Chondrocyte (in vitro differentiated cells): ENCODE measurements at places on chromosomes 2 and 18. TPM values are rescaled to one million over a fixed set of nuclear protein-coding genes. Genes with fewer than 3 reads are reported as not detected.

- no peak overlapping the region for H3K27ac ChIP-seq
- DNase-seq: peak; percentile 68
- no peak overlapping the region for H3K4me3 ChIP-seq
- peaks cover 1% of the 10 kb centered on the region for H3K36me3 ChIP-seq
- H3K27me3 ChIP-seq: peaks cover 39% of the 10 kb centered on the region
These were observed 19.8 kb upstream of the ATOH8 start for GRCh38 chr2:85734015-85734414.

GRCh38 chr2:15765686-15766302 lies 174.1 kb downstream of the DDX1 start:
- peaks cover 5% of the 10 kb centered on the region for H3K4me1 ChIP-seq
- H3K4me3 ChIP-seq: no peak overlapping the region
- no peak for DNase-seq
- H3K27ac ChIP-seq: no peak overlapping the region

GRCh38 chr2:105926960-105927678 lies 182.4 kb downstream of the NCK2 start:
- no peak overlapping the region for H3K4me3 ChIP-seq
- no peaks in the 10 kb centered on the region for H3K36me3 ChIP-seq
- H3K4me1 ChIP-seq: no peaks in the 10 kb centered on the region
- H3K27ac ChIP-seq: no peak overlapping the region
- H3K27me3 ChIP-seq: peaks cover 5% of the 10 kb centered on the region

AP1S3 gene
- total RNA-seq: 5.2 to 6.4 TPM (median 5.5 TPM) in 3 replicates

DNA sequence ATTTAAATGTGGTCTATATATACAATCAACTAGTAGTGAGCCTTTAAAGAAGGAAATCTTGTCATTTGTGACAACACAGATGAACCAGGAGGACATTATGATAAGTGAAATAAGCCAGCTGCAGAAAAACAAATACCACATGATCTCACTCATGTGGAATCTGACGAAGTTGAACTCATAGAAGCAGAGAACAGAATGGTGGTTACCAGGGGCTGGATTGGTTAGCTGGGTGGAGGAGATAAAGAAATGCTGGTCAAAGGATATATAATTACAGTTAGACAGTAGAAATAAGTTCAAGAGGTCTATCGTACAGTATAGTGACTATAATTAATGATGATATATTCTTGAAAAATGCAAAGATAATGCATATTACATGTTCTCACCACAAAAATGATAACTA lies 267.9 kb downstream of the FBXO15 start:
- DNase-seq: no peak
- H3K36me3 ChIP-seq: no peaks in the 10 kb centered on the region
- H3K4me3 ChIP-seq: no peak overlapping the region
- H3K4me1 ChIP-seq: peaks cover 6% of the 10 kb centered on the region
- peaks cover 1% of the 10 kb centered on the region for H3K27me3 ChIP-seq

DNA sequence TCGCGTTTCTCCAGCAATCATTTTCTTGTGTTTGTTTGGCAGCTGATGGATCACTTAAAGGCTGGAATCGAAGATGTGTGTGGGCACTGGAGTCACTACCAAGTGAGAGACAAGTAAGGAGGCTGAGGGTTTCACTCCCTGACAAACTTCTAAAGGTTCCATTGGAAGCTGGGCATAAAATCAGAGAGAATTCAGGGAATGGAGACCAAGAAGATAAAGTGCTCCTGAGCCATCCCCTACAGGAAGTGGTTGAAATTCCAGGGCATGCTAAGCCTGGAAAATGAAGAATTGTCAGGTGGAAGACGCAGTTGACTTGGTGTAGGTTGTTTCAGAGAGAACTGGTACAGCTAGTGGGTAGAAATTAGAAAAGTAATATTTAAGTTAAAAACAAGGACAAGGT lies 39.1 kb downstream of the SLC9A4 start:
- no peaks in the 10 kb centered on the region for H3K36me3 ChIP-seq
- peaks cover 32% of the 10 kb centered on the region for H3K4me1 ChIP-seq
- no peak overlapping the region for H3K4me3 ChIP-seq
- DNase-seq: no peak

SPDYA gene
- total RNA-seq: 1.6 to 3.4 TPM (median 1.6 TPM) in 3 replicates

- H3K4me3 ChIP-seq: no peak overlapping the region
- no peak for DNase-seq
- H3K27ac ChIP-seq: peak overlapping the region; percentile 41
- H3K27me3 ChIP-seq: no peaks in the 10 kb centered on the region
- H3K36me3 ChIP-seq: peaks cover 59% of the 10 kb centered on the region
These were observed 53.6 kb downstream of the HK2 start for GRCh38 chr2:74887445-74887951.
